ENCODE measurements at places on chromosomes 6 and 20.

DNA sequence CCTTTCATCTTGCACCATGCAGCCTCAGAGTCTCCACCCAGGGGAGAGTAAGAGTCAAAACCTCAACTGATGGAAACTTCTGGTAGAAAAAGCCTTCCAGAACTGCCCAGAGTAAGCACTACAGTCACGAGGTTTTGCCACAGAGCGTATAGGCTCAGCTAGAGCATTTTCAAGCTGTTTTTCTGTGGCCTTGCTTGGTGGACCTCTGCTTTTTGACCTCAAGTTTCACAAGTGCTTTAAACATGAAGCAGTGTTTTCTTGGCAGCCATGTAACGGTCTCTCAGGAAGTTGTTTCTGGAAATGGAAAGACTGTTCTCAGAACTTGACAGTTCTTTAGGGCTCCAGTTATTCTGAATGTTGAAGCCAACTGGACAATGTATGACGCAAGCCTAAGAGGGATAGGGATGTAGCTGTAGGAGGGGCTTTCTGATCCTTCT is 146.5 kb downstream of the ZDHHC14 start:
- peak; percentile 35 for DNase-seq

- DNase-seq = no peak
Observed at GRCh38 chr6:25447570-25447929, 168.4 kb downstream of the CARMIL1 start.

DNA sequence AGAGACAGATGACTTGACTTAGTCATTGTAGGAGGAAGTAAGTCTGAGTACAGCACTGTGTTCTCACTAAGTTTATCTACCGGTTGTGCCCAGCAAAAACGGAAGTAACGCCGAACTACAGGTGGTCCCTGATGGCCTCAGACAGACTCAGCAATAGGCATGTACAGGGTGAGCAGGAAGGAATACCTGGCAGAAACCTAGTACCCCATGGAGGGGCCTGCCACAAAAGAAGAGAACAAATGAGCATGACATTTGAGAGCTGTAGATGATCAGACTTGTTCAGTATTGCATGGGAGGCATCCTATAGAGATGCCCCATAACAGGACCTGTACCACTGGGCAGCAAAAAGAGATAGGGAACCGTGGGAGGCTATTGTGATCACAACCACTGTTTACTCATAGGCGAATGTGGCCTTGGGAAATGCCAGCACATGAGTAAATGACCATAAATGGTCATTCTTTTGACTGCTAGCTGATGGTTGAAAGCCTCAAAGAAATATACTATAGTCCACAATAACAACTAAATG is 106.4 kb upstream of the TAB2 start:
- DNase-seq = no peak

DNA sequence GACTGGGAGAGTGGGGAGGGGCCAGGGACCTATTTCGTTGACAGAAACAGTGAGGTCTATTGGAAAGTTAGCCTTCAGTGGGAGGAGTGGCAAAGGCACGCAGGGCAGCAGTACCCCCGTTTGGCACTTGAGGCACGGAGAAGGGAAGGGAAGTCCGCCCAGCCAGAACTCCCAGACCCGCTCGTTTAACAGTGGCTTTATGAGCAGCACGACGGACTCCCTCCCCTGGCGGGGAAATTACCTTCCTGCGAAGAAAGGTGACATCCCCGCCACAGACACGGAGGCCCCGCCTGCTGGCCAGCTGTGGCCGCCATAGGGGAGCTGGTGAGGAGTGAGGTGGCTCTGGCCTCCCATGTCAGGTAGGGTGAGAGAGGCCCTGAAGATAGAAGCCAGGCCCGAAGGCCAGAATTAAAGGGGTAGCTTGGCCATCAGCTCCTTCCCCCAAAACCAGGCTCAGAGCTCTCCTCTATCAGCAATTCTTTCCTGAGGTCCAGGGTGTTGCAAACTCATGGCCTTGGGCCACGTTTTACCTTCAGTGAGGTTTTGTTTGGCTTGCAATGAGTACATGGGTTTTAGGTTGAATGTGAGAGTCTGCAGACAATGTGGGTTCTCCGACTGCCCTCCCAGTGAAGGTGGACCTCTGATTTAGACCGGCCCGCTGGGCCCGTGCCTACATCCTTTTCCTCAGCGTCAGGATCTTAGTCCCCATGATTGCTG is 123.7 kb downstream of the MRPL14 start:
- DNase-seq = no peak

DNA sequence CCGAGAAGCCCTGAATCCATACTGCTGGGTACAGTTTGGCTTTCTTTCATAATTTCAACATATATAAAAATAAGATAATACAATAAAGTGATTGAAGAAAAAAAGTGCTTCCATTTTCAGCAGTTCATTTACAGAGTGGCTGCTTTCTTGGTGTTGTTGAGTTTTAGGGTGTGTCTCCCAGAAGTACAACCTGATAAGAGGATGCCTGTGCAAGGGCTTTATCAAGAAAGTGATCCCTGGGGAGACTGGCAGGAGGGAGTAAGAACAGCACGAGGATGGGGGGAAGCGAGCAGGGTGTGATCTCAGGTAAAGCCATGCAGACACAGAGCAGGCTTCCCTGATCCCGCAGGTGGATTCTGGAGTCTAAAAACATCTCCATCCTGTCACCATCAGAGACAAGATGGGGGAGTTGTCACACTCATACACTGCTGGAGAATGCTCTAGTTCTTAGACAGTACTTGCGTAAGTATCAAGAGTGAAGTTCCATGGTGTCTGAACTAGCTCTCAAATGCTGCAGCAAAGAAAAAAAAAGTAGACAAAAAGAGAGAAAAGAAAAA is 395.9 kb downstream of the CDH26 start:
- no peak for DNase-seq

- no peak for DNase-seq
Observed at GRCh38 chr6:53540129-53540692, 4.7 kb downstream of the GCLC start.

DNA sequence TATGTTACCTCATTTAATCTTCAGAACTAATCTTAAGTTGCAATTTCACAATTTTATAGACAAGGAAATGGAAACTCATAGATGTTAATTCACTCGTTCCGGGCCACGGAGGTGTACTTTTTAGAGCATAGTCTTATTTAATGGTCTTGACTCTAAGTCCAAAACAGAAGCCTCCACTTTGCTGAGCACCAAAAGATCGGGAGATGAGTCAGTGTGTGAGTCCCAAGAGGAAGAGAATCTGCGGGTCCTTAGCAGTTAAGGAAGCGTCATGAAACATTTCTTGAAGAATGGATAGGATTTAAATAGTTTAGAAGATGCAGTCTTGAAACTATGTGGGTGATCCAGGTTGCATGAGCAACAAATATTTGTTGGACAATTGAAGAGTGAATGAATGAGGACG is 231.8 kb upstream of the QKI start:
- DNase-seq = no peak

All from astrocyte of the spinal cord (primary cell).